ENCODE measurements at places on chromosomes 7 and 10. TPM values are rescaled to one million over a fixed set of nuclear protein-coding genes. Genes with fewer than 3 reads are reported as not detected.

PON1 gene
- not detected for total RNA-seq

DNA sequence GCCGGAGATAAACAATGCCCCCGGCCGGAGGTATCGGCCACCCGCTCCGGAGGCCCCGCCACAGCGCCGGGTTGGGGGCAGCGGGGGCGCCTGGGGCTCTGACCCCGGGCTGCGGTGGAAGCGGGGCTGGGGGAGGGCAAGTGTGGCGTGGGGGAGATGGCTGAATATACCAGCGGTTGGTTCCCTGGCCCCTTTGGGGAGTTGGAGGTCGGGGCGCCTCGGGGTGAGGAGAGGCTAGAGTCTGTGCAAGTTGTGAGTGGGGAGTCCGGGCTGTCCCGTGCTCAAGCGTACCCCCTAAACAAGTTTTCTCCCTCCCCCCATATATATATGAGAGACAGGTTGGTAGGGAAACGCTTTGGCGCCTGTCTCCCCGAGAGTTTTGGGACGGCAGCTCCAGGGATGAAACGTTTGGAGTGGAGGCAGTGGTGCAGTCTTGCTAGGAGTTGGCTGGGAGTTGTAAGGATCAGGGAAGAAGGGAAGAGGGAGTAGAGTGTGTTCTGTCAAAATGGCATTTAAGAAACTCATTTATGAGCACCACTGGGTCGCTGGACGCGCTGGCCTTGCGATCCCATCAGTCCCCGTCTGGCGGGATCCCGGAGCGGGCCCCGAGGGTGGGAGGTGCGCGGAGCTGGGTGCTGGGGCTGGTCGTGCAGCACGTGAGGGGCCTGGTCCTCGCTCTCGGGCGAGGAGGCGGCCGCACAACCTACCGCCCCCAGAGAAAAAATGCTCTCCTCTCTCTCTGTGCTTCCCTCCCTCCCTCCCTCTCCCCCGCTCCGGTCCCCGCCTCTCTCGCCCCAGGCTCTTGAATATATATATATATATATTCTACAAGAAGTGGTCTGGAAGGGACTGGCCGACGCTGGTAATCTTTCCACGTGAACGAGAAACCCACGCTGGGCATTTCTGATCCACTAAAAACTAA, 1.1 kb downstream of the TET1 start:
- peak overlapping the region; percentile 74 for H3K4me3 ChIP-seq
- H3K27ac ChIP-seq = no peak overlapping the region
- peaks cover 2% of the 10 kb centered on the region for H3K36me3 ChIP-seq
- DNase-seq = peak; percentile 8
- H3K4me1 ChIP-seq = peaks cover 17% of the 10 kb centered on the region

DNA sequence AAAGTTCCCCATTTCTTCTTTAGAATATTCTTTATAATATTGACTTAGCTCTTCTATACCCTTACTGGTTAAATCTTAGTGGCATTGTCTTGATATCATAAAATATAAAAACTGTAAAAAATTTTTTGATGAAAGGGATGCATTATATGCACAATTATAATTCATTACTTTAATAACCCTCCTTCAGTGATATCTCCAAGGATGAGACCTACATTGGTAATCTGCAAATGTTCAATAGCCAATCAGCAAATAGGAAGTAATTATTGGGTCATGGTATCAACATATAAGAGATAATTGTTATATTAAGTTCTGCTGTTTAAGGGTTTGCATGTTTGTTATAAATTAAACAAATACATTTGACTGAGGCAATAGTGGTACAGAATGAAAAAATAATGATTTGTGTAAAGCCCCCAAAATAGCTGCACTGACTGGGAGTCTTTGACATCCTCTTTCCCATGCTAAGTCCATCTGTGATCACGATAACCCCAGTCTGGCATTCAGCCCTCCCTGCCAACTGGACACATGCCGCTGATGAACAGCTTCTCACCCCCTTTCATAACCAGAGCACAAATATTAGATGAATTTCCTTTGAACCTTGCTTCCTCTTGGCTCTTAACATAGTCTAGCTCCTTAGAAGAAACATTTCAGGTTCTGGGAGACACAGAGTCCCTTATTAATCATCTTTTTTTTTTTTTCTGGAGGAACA, 169.5 kb downstream of the CPED1 start:
- no peak for DNase-seq
- H3K4me1 ChIP-seq = no peaks in the 10 kb centered on the region
- H3K27me3 ChIP-seq = peaks cover 17% of the 10 kb centered on the region

DNA sequence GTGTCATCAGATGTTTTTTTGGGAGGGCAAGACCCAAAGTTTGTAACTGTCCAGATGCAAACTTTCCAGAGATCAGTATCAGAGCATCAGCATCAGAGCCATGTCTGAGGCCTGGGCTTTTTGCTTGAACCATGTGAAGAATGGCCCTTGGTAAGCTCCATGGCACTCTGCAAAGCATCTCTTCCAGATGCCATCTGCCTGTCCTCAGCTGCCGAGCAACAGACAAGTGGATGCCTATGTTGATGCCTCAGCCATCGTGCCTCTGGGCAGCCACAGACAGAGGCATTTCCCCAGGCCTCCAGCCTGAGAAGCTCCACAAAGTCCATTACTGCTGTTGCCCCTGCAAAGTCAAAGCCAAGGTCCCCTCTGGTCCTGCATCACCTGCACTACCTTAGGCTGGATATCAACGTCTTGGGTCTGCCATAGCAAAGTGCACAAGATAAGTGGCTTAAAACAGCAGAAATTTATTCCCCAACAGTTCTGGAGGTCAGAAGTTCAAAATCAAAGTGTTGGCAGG, 670.2 kb upstream of the MKI67 start:
- H3K4me1 ChIP-seq = no peaks in the 10 kb centered on the region
- no peak overlapping the region for H3K27ac ChIP-seq

SLC26A5 gene
- not detected for total RNA-seq

ATRNL1 gene
- 1.0 TPM for total RNA-seq

DNA sequence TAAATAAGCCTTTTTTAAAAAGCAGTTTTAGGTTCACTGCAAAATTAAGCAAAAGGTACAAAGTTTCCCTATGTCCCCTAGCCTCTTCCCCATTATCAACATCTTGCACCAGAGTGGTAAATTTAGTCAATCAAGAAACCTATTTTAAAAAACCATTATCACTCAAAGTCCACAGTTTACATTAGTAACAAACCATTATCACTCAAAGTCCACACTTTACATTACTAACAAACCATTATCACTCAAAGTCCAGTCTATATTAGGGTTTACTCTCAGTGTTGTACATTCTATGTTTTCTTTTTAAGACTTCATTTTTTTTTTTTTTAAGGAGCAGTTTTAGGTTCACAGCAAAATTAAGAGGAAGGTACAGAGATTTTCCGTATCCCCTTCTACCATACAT, 74.1 kb upstream of the GPR37 start:
- no peak overlapping the region for H3K27ac ChIP-seq
- DNase-seq = no peak
- no peak overlapping the region for H3K4me3 ChIP-seq
- H3K4me1 ChIP-seq = peaks cover 8% of the 10 kb centered on the region
- H3K36me3 ChIP-seq = peaks cover 20% of the 10 kb centered on the region

GRCh38 chr10:127374901-127375300, 174.2 kb upstream of the NPS start:
- H3K27me3 ChIP-seq = peaks cover 4% of the 10 kb centered on the region
- no peak for DNase-seq
- no peak overlapping the region for H3K4me3 ChIP-seq
- no peak overlapping the region for H3K27ac ChIP-seq
- no peaks in the 10 kb centered on the region for H3K36me3 ChIP-seq

- H3K4me1 ChIP-seq = peaks cover 3% of the 10 kb centered on the region
- no peaks in the 10 kb centered on the region for H3K36me3 ChIP-seq
- no peak overlapping the region for H3K27ac ChIP-seq
These were observed 42.8 kb downstream of the FOXL3 start for GRCh38 chr7:332646-333392.

GRCh38 chr7:861222-861621, 15.1 kb upstream of the GET4 start:
- H3K36me3 ChIP-seq = peaks cover 16% of the 10 kb centered on the region
- no peak overlapping the region for H3K4me3 ChIP-seq
- no peaks in the 10 kb centered on the region for H3K4me1 ChIP-seq
- no peak for DNase-seq
- H3K27me3 ChIP-seq = no peaks in the 10 kb centered on the region

CUBN gene
- 0.76 TPM for total RNA-seq

GRCh38 chr7:80724249-80724871, 85.9 kb downstream of the CD36 start:
- no peaks in the 10 kb centered on the region for H3K36me3 ChIP-seq
- no peak overlapping the region for H3K4me3 ChIP-seq
- DNase-seq = no peak
- no peaks in the 10 kb centered on the region for H3K4me1 ChIP-seq
- H3K27ac ChIP-seq = no peak overlapping the region

DPCD gene
- total RNA-seq = 20.4 TPM

- H3K36me3 ChIP-seq = no peaks in the 10 kb centered on the region
- DNase-seq = no peak
- H3K27me3 ChIP-seq = no peaks in the 10 kb centered on the region
- H3K4me1 ChIP-seq = no peaks in the 10 kb centered on the region
These were observed 36.3 kb downstream of the ARHGAP22 start for GRCh38 chr10:48568546-48568945.

- H3K4me3 ChIP-seq = no peak overlapping the region
- H3K4me1 ChIP-seq = no peaks in the 10 kb centered on the region
- DNase-seq = no peak
- H3K36me3 ChIP-seq = no peaks in the 10 kb centered on the region
- peaks cover 10% of the 10 kb centered on the region for H3K27me3 ChIP-seq
These were observed 87.3 kb upstream of the TES start for GRCh38 chr7:116122972-116123595.

SPAG6 gene
- total RNA-seq = not detected

- no peak for DNase-seq
- no peaks in the 10 kb centered on the region for H3K4me1 ChIP-seq
- H3K27me3 ChIP-seq = no peaks in the 10 kb centered on the region
These were observed 19.0 kb upstream of the AGMO start for GRCh38 chr7:15580604-15581351.

- DNase-seq = no peak
- no peak overlapping the region for H3K4me3 ChIP-seq
- H3K36me3 ChIP-seq = peaks cover 41% of the 10 kb centered on the region
- H3K27ac ChIP-seq = no peak overlapping the region
These were observed 8.7 kb downstream of the HUS1 start for GRCh38 chr7:47970761-47971160.
